Dermis blood vessel endothelial cell (primary cell): ENCODE measurements at places on chromosomes 11 and 22.
A peak's percentile ranks its signal among the peaks of the same experiment; 100 is the strongest.

GRCh38 chr22:37176464-37177061 lies 11.5 kb downstream of the C1QTNF6 start:
- peak; percentile 94 for DNase-seq

- no peak for DNase-seq
These were observed 24.1 kb upstream of the MYRF start for GRCh38 chr11:61728066-61728939.

GRCh38 chr11:80722629-80723028 lies 1281.8 kb upstream of the TENM4 start:
- DNase-seq, result no peak

GRCh38 chr11:87894961-87895360 lies 280.3 kb downstream of the RAB38 start:
- no peak for DNase-seq

DNA sequence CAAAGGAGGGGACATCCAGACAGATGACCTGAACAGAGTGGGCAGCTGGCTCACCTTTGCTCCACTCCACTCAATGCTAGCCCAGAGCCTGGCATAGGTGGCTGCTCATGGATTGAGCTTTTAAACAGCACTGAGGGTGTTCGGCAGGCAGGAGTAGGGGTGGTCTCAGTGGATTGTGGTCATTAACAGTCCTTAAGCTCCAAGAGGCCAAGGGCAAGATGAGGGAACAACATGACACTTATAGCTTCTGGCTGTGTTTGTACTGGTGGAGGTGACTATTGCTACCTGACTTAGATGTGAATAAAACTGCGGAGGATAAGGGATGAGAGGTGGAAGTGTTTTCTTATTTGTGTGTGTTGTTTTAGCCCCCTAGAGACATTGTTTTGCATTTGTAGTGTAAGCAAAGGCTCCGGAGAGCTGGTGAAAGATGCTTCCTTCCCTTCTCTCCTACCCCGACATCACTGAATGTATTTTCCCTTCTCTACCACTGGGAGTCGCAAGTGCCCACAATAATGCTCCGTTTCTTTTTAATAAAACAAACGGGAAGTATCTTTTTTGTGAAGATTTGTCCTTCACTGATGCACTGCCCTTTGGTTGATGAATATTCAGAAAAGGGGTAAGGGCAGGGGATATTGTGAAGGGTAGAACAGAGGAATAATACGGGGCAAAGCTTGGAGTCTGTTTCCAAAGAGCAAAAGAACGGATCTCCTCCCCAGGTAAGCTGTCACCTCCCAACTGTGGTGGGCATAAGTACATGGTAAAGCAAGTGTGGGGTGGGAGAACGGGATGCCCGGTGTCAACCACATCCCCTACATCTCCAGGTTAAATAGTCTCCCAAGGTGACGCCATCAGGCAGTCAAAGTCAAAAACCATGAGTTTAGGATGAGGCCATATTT lies 27.5 kb upstream of the MTNR1B start:
- peak; percentile 36 for DNase-seq

DNA sequence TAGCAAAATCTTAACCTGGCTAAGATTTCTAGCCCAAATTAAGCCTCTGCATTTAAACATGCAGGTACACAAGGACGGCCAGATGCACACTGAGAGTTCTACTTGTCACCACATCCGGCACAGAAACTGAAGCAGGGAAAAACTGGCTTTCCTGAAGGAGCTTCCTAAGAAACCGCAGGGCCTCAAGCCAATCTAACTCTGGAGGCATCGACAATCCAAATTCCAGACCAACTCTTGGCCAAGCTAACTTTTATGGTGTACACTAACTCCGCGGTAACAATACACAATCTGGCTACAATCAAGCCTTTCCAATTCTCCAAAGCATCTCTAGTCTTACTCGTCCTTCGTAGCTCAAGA lies 1.2 kb downstream of the MSANTD2 start:
- peak; percentile 54 for DNase-seq

DNA sequence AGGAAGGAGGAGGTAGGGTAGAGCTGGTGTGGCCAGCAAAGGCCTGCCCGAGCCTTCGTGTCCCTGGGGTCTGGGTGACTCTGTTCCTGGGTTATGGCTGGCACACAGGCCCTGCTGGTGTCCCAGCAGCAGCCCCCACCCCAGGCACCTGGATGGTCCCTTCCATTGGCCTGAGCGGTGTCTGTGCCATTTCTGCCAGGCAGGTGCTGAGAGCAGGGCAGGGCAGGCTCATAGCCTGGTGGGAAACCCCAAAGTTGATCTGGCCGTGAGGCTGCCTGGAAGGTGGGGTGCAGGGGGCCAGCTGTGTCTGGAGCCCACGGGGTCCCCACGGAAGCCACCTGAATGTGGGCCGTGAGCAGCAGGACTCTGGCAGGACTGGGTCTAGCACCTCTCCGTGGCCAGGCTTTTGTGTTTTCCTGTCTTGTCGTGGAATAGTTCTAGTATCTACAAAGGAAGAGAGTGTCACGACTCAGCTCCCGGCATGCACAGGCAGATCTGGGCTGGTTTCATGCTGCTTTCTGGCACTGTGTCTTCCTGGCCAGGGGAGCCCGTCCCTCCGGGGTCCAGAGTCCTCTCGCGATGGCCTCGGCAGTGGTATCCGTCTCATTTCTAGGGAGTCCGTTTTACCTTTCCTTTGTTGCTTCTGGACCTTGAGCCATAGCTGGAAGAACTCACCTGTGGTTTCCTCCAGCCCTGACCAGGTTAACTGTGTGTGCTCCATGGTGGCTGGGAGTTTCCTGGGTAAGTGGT lies 83.7 kb downstream of the KCNQ1 start:
- no peak for DNase-seq

DNA sequence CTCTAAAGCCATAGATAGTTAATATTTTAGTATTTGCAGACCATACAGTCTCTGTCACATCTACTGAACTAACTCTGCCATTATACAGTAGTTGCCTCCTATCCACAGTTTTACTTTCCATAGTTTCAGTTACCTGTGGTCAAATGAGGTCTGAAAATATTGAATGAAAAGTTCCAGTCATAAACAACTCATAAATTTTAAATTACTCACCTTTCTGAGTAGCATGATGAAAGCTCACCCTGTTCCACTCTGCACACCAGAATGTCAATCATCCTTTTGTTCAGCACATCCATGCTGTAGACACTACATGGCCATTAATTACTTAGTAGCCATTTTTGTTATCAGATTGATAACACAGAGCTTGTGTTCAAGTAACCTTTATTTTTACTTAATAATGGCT lies 51.7 kb upstream of the ME3 start:
- DNase-seq, result no peak

DNA sequence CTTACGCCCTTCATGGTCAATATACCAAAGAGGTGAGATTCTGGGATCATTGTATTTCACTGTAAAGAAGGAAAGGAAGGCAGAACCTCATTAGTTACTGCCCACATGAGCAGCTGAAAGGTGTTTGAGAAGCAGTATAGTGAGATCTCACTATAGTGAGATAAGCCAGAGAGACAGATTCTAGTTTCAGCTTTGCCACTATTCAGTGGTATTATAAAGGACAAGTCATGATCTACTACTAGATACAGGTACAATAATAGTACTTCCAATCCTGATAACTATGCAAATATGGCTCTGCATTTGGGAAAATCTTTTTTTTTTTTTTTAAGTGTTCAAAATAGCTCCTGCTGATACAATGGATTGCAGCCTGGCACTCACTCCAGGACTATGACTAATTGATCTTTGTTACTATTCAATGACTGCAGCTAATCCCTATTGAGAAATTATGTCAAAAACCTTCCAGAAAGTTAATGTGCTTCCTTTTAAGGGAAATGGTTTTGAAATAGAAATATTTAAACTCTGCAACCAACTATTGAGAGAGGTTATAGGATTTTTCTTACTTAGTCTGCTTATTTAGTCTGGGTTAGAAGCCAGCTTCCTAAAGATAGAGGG lies 8.3 kb upstream of the DLAT start:
- peak; percentile 79 for DNase-seq

DNA sequence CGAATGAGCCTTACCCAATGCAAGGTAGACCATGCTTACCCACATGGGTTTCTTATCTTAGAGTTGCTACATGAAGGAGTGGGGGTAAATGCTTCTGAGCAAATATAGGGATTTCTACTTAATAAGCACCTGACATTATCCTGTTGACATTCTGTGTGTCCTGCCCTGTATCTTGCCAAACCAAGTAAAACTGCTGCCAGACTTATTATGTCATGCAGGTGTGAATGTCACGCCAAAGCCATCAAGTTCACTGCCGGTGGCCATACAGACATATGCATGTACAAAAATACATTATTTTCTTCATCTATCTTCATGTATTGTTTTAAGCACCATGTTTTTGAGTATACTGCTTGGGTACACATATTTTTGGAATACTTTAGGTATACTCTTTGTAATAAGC lies 70.2 kb downstream of the NOX4 start:
- DNase-seq, result no peak

DNA sequence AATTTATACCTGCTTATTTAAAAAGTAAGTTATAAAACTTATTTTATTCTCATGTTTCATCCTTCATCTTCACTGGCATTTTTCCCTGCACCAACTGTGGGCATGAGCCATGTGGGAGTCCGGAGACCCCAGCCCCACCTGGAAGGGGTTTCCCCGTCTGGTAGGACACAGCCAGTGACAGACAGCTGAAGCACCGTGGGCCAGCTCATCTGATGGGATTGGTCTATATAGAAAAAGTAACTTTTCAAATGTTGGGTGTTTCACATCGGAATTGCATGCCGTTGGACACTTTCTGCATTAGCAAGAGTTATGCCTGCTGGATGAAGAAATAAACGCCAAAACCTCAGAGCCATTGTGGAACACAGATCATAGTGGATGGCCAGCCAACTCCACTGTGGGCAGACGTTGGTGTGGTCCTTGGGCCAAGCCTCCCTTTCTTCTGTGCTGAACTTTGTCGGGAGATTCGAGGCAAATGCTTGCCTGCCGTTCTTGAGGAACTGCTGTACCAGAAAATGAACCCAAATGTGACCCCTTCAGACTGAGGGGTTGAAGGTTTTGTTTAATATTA lies 1329.3 kb downstream of the TBC1D22A start:
- DNase-seq, result no peak

DNA sequence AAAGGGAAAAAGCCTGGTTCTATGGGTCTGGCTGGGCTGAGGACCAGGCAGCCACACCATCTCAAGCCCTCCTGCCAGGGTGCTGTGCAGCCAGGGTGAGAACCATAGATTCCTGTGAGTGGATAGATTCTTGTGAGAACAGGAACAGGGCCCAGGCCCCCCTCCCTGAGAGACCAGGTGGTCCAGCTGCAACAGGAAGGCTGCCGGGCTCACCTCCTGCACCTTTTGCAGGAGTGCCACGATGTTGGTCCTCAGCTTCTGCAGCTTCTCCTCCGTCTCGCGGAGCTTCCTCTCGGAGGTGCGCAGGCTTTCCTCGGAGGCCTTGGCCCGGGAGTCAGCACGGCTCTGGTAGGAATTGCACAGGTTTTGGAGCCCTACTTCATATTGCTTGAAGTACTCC lies 40.8 kb downstream of the MORC2 start:
- DNase-seq, result no peak

GRCh38 chr22:19961868-19962245 lies 20.2 kb upstream of the TXNRD2 start:
- DNase-seq, result no peak

DNA sequence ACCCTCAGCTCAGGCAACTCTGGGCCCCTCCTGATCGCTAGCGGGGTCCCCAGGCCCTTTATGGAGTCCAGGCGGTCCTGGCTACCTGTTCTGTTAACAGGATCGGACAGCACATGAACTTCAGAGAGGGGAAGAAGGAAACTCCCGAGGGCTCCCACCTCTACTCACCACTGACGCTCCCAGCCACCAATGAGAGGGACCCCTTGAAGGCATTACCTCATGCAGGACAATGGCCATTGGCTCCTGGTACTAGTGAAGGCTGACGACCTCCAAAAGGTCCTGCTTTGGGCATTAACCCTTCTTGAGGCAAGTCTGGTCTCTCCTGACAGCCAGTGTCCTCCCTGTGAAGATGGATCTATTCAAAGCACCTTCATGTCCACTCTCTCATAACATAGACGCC lies 71.5 kb upstream of the LMO1 start:
- no peak for DNase-seq

DNA sequence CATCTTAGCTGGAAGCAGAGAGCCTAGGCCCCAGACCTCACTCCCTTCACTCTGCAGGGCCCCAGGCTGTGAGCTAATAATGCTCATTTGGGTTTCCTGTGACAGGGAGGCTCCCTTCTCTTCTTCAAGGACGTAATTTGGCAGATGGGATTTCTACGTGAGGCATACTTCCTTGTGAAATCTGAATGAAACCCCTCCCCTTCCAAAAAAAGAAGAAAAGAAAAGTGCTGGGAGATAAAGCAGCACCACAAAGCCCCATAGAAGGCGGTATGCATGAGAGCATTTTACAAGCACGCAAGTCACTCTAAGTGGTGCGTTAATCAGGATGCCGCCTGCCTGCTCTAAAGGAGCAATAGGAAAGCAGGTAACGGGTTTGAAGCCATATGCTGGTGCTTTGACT lies 5.7 kb downstream of the P2RX3 start:
- no peak for DNase-seq

DNA sequence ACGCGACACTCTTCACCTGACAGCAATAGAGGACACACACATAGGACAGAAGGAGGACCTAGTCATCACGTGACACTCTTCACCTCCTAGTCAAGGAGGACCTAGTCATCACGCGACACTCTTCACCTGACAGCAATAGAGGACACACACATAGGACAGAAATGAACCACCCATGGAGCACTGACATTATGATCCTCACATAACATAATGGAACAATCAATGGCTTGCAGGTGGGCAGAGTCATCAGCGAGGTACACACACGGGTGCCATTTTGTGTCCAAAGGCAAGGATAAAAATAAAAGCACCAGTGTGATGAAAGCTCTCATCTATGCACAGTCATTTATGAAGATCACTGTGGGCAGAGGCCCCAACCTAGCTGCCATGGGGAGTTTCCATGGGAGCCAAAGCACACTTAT lies 354.7 kb downstream of the LARGE1 start:
- DNase-seq, result no peak

DNA sequence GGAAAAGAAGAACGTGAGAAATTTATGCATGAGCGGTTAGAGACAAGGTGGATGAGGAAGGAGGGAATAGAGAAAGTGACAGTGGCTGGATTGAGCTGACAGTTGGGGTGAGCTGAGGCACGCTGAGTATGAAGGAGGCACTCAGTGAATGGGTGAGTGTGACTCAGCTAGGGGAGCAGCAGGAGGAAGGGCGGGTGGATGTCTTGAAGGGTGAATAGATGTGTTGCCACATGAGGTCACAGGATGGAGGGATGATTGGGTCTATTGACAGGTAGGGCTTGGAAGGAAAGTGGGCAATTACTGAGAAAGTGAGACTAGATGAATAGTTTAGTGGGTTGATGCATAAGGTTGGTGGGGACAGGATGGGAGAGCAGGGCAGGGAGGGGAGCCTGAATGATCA lies 8.0 kb downstream of the IFITM10 start:
- DNase-seq, result no peak

DNA sequence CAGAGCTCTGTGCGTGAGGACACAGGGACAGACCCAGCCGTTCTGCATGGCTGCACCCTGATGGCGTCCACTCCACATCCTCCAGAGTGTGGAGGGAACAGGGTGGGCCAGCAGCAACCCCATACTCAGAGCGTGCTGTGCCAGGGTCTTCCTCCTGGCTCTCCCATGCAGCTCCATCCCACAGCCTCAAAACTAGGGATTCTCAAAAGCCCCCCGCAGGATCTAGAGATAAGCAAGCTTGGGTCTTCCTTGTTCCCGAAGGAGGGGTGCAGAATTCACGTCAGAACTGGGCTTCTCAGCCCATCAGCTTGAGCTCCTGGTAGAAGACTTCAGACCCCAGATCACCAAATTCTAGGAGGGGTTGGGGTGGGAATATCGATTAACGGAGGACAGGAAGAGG lies 858.8 kb downstream of the TBC1D22A start:
- no peak for DNase-seq

GRCh38 chr11:32817852-32818183 lies 11.9 kb upstream of the PRRG4 start:
- no peak for DNase-seq

- DNase-seq, result no peak
These were observed 83.6 kb upstream of the PHOX2A start for GRCh38 chr11:72327606-72328005.
